ENCODE measurements at places on chromosomes 7 and 10.

GRCh38 chr10:113709221-113709838, 29.6 kb downstream of the CASP7 start:
- no peak for DNase-seq

- no peak for DNase-seq
Observed at GRCh38 chr7:81064426-81064825, 145.6 kb upstream of the SEMA3C start.

- no peak for DNase-seq
Observed at GRCh38 chr10:116768786-116769185, 26.4 kb upstream of the HSPA12A start.

DNA sequence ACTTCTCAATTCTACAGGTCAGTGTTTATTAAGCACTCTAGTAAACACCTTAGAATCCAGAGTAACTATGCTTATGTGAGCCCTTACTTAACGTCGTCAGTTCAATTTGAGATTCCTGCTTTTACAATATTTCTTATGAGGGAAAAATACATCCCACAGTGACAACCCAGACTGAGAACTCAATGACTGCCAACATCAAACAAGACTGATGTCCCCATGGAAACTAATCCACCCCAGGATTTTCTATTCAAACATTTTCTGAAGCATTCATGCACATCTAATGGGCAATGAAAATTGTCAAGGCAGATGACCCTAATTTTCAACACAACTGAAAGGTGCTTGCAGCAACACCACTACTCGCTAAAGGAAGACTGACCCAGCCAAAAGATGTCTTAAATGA, 67.0 kb downstream of the ATE1 start:
- no peak for DNase-seq

GRCh38 chr10:69994262-69994661, 58.4 kb upstream of the MACROH2A2 start:
- DNase-seq, result no peak

DNA sequence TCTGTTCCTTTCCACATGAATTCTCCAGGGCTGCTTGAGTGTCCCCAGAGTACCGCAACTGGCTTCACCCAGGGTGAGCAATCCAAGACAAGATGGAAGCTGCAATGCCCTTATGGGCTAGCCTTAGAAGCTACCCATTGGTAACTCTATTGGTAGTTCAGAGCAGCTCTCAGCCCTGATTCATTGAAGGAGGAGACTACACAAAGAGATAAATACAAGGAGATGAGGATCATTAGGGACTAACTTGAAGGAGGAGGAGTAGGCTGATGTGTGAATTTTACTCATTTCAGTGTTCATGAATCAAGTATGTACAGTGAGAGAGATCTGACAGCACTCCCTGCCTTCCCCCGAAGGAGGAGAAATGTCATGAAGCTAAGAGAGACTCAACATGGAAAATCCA, 124.0 kb downstream of the REEP3 start:
- DNase-seq, result no peak

DNA sequence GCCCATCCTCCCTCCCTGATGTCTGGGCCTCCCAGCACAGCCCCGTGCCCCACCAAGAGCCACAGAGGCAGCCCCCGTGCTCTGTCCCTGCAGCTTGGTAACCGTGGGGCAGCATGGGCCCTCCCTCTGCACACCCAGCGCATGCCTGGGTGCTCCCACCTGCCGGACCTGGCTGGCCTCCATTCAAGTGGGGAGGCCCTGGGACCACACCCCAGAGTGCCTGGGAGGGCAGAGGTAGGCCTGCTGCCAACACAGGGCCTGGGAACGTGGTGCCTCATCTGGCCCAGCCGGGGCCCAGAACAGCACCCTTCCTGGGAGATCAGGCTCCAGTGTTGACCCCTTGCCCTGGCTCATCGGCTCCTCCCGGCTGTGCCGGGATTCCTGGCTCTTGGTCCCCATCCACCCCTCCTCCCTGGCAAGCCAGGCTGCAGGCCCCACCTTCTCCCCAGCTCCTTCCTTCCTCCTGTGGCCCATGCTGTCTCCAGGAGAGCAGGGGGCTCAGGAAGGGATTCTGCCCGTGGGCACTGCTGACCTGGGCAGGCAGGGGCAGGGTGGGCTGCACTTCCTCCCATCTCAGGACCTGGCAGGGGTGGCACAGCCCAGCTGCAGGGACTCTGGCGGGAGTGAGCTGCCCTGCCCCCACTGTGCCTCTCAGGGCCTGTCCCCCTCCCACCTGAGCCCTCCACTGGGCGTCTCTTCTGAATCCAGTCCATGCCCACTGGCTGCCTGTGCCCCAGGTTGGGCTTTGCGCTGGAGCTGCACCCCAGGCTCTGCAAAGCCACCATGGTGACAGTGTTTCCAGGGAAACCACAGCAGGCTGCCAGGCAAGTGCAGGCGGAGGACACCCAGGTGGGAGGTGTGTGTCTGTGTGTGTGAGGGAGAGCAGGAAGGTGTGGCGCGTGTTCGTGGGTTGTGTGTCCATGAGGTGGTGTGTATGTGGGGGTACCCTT, 32.6 kb downstream of the PWWP2B start:
- DNase-seq, result no peak

GRCh38 chr10:43808136-43808535, 159.5 kb upstream of the ZNF32 start:
- peak; percentile 9 for DNase-seq

DNA sequence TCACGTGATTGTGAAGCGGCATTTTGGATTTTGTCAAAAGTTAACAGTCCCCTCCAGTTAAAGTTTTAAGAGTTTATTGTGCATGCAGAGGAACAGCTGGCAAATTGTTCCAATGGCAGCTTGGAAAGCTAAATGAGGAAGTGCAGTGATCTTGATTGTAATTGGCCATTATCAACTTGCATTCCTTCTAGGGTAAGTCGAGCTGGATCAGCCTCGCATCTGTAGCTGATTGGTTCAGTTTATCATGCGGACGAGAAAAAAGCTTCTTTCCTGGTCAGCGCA, 566 bp downstream of the ZNF789 start:
- DNase-seq, result peak; percentile 69

DNA sequence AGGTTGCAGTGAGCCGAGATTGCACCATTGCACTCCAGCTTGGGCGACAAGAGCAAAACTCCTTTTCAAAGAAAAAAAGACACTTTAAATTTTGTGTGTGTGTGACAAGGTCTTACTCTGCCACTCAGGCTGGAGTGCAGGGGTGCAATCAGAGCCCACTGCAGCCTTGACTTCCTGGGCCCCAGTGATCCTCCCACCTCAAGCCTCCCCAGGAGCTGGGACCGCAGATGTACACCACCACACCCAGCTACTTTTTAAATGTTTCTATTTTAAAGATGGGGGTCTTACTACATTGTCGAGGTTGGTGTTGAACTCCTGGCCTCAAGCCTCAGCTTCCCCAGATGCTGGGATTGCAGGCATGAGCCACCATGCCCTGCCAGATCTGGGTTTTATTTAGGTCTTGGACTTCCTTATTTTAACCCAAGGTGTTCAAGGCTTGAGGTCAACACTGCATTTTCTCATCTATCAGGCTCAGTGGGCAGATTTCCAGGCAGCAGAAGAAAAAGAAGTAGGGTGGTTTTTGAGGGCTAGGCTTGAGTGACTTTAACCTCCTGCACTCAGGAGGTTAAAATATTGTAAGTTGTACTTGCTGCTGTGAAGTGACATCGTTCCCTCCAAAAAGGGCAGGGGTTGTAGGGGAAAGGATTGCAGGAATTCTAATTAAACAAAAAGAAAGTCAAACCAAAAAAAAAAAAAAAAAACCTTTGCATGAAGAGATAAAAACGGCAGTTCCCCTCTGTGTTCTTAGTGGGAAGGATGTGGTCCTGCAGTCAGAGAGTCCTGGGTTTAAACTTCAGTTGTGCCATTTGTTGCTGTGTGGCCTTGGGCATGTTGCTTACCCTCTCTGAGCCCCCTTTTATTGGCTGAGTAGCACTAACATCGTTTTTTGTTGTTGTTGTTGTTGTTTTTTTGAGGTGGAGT, 71.5 kb downstream of the CARD11 start:
- peak; percentile 69 for DNase-seq
